ENCODE measurements at places on chromosomes 3 and 15. TPM values are rescaled to one million over a fixed set of nuclear protein-coding genes. Genes with fewer than 3 reads are reported as not detected.

The SOX14 gene
- not detected for total RNA-seq

The ADAMTSL3 gene
- total RNA-seq = 4.2 TPM

The IL5RA gene
- not detected for total RNA-seq

GRCh38 chr15:36884936-36885635, 215.3 kb downstream of the MEIS2 start:
- DNase-seq = no peak

DNA sequence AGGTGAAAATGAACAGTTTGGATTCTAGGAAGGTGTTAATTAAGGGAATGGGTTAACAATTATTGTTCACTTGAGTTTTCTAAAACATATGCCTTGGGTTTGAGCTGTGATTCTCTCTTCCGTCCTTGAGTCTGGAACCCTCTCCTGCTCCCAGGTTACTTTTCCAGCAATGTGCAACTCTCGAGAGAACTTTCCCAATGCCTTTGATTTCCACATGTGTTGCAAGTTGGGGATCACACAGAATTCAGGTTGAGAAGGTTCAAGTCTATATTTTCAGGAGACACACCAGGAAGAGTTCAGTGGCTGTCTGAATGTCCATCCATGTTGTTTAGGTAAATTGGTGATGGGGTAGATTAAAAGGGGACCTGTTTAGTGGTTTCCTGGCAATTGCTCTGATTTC, 48.7 kb downstream of the TNFAIP8L3 start:
- no peak for DNase-seq

DNA sequence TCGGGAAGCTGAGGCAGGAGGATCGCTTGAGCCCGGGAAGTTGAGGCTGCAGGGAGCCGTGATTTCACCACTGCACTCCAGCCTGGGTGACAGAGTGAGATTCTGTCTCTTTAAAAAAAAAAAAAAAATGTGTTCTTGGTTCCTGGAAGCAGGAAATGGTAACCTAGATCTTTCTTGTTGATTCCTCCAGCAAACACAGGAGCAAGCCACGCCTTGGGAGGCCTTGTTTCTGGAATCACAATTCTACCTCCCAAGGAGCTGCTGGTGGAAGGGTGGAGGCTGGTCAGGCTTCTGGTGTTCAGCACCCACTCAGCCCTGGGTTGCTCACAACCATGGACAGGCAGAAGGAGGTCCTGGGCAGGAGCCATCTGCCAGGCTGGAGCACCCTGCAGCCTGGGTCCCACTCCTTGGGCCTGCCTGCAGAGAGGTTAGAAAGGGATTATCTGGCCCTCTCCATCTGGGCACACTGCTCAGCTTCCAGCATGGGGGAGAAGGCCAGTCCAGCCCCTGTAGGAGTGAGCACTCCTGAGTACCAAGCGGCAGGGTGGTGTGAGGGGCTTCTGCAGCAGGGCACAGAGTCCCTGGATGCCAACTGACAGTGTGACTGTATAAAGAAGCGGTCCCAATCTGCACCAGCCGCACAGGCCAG, 65.6 kb downstream of the ABTB1 start:
- no peak for DNase-seq

DNA sequence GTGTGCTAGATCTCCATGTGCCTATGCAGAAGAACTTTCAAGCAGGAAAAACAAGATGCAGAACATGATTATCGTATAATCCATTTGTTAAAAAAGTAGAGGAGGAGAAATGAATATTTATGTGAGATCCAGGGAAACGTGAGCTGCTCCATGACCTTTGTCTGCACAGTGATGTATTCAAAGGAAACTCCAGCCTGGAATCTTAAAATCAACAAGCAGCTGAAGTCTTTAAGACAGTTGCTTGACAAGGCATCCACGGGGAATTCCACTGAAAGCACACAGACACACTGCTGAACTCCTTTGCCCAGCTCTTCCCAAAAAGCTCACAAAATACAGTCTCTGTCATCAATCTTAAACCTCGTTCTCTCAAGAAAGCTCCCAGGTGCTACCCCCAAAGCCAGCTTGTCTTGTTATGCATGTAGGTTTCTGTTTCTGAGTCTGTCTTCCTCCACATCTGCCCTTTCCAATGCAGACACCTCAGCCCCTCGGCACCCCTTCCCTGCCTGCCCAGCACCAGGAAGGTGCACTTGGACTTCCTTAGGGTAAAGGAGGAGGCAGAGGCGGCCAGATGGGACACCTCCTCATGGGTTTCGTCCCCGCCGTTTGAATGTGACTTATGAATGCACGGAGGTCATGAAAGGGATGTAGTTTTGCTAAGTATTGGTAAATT, 28.7 kb downstream of the LRRK1 start:
- no peak for DNase-seq

DNA sequence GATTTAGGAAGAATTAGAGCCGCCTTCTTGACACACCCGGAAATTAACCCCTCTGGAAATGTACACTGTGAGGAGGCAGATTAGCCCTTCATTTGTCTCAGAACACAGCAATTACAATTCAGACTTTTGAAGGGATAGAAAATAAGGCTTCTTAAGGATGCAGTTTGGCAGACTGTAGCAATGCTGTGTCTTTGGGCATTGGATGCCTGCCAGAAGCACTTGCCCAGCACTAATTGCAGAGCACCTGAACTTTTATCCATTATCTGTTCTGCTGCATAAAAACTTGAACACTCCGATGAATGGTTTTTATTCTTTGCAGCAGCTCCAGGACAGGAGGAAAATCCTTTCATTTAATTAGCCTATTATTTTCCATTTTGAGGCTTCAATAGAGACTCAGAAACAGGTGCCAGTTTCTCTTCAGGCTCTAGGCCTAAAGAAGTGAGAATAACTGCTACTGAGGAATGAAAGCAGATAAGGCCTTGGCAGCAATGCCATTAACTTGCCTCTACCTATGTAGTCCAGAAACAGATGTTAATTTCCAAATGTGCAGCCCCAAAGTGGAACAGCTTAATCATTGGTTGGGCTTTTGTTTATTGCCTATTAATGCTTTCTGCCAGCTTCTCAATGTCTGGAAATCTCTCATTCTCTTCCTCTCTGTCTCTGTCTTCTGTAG, 418.5 kb downstream of the NSUN3 start:
- DNase-seq = no peak

GRCh38 chr3:23166845-23167244, 36.3 kb upstream of the UBE2E2 start:
- DNase-seq = no peak

GRCh38 chr3:106850437-106850836, 526.8 kb upstream of the CCDC54 start:
- DNase-seq = no peak

DNA sequence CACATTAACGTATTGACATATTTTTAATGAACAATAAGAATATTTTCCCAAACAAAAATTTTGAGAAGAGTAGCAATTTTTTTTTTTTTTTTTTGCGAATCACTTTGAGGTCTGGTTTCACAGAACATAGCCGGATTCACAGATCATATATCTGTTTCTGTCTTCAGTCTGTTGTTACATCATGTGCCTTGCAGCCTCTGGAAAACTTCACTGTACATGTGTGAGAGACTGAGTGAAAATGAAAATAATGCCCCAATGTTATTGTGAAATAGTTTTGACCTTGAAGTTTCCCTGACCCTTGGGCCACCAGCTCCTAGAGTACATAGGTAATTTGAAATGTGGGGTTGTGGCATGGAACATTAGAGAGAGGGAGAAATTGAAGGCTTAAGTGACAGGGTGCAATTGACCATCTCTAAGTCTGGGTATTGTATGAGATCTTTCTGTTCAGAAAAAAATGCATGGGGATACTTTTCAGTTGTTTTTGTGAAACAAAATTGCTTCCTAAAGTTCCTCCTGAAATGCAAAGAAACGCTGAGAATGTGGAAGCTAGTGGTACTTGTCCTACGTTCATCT, 14.0 kb downstream of the ITPR1 start:
- DNase-seq = no peak

- DNase-seq = no peak
These were observed 222.1 kb upstream of the CHRM5 start for GRCh38 chr15:33746203-33746602.

DNA sequence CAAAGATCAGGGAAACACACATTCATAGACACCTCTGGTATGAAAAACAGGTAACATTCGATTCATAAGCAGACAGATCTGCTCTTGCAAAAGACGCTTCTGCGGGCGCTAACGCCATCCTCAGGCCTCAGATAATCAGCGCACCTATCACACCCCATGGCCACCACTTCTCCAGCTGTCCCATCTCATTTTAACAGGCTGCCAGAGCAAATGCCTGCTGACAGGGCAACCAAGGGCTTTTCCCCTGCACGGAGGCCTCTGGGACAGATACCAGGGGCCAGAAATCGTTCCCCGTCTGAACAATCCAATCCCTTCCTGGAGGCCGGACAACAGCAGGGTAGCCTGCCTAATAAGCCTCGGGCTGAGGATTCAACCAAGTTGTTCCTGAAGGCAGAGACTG, 15.2 kb downstream of the ABCC5 start:
- DNase-seq = no peak
